ENCODE measurements at places on chromosomes 6 and 20.

- no peak for DNase-seq
Observed at GRCh38 chr6:125850361-125850760, 59.6 kb downstream of the NCOA7 start.

- DNase-seq: peak; percentile 46
Observed at GRCh38 chr6:73516514-73517489, 4.0 kb downstream of the EEF1A1 start.

DNA sequence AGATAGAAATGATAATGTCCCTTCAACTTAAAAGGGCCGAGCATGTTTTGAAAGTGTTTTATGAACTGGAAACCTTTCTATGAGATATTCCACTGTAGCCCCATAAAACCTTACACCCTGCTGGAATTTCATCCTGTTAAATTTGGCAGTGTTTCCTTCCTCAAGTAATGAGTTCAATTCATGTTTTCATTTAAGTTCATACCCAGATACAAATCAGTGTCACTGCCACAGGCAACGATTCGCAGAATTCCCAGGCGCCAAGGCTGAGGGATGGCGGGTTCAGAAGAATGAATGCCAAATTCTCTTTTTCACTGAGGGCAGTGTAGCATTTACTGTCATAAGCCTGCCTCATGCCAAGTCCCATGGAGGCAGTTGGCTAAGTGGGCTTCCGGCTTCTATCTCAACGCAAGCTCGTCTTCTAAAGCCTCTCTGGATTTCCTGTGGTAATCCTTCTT is 511.8 kb upstream of the ID4 start:
- no peak for DNase-seq

DNA sequence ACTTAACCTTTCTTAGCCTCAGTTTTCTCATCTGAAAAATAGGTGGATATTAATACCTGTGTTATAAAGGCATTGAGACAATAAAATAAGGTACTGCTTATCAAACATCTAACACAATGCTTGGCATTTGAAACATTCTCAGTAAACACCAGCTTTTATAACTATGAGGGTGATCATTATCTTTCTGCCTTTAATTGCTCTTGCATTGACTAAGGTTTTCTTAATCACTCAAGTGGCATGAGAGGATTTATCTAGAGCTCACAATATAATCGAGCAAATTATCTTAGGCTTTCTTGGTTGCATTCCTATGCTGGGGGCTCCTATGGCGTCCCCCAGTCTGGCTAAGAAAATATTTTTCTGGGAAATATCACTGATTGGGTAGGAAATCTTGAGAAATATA is 716.4 kb upstream of the MARCKS start:
- DNase-seq: no peak

- no peak for DNase-seq
Observed at GRCh38 chr6:169146521-169146920, 107.1 kb downstream of the THBS2 start.

DNA sequence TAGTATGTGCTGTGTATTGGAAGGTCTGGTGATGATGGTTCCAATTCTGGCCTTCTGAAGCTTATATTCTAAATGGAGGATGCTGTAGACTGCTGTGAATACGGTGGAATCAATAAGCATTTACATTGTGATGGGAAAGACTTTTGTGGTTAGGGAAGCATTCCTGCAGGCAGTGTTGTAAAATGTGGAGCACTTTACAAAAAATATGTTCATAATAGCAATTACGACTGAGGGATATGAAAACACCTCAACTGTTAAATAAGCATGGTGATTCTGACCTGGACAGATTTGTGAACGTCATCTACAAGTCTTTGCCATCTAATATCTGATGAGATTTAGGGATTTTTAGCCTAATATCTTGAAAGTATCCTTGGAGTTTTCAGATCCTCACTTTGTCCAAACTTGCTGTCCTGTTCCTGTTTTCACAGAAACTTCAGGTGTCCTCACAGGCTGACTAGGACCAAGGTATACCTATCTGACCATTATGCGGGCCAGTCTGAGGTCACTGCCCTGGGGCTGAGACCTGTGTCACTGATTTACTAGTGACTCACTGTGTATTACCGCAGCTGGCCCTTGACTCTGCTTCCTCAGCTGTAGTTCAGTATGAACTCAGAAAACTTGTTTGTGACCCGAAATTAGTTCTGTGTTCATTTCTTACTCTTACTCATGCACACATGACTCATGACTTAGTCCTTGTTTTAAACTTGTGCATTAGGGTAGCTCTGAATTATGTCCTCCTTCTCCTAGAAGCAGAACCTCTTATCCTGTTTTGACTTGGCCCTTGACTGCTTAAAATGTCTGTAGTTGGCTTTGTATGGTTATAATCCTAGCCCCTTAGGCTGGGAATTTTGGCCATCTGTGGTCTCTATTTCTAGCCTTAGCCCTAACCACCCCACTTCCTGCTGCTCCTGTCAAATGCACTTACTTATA is 343.0 kb downstream of the CDKAL1 start:
- peak; percentile 78 for DNase-seq

- DNase-seq: no peak
Observed at GRCh38 chr6:101013612-101014195, 132.6 kb upstream of the ASCC3 start.

DNA sequence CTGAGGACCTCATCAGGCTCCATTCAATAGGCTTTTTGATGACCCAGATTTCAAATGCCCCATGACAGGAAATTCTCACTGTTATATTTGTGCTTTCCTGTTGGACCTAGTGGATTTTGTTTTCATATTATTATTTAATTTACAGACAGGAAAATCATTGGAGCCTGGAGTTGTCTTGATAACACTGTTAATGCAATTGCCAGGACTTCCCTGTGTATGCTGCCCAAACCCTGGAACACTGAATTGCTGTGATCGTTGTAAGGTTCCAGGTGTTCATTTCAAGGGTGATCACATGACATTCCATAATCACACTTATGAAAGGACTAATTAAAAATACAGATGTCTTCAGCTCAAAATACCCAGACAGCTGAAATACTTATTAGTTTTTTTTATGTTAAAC is 783.2 kb downstream of the DHX35 start:
- no peak for DNase-seq

- no peak for DNase-seq
Observed at GRCh38 chr6:85620308-85620707, 22.4 kb downstream of the SYNCRIP start.

DNA sequence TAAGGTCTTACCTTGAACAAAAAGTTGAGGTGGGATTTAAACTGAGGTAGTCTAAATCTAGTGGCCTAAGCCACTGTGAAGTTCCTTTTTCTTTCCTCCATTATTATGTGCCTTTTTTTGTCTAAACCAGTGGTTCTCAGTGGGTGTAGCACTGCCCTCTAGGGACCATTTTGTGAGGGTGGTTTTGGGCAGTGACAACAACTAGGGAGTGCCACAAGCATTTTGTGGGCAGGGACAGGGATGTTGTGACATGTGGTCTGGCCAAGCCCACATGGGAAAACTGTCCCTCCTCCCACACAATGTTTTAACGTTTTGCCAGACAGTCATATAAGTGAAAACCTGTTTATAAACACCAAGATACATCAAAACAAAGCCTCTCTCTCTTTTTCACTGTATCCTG is 899.4 kb upstream of the FLRT3 start:
- DNase-seq: no peak

- DNase-seq: no peak
Observed at GRCh38 chr6:136982928-136983327, 60.8 kb downstream of the SLC35D3 start.

- no peak for DNase-seq
Observed at GRCh38 chr6:134015719-134016557, 36.5 kb downstream of the SLC2A12 start.

DNA sequence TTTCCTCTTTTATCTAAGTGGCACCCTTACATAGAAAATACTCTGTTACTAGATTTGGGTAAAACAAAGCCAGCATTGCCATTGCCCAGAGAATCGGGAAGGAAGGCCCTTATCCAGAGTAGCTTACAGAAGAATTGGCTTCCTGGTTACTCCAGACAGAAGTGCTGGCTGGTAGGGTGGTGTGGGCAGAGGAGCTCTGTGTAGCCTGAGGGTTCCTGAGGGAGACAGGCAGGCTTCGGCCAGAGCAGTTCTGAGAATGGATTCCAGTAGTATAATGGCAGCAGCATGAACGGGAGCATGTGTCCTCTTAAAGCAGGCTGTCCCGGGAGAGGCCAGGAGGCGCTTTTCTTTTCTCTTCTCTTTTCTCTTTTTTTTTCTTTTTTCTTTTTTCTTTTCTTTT is 11.9 kb downstream of the CUL9 start:
- no peak for DNase-seq

DNA sequence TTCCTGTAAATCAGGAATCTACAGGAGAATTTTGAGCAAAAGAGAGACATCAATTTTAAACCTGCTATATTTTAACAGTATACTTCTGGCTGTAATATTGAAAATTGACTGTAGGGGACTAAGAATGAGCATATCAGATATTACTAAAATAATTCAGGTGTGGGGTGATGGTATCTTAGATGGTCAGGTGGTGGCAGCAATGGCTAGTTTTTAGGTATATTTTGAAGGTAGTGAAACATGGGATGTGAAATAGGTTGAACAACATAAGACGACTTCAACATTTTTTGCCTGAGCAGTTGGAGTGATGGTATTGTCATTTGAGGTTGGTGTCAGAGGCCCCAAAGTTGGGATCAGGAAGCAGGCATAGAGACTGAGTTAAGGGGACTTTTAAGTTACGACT is 32.1 kb downstream of the FAM83B start:
- DNase-seq: no peak

- DNase-seq: no peak
Observed at GRCh38 chr6:22030730-22031619, 265.9 kb downstream of the PRL start.

DNA sequence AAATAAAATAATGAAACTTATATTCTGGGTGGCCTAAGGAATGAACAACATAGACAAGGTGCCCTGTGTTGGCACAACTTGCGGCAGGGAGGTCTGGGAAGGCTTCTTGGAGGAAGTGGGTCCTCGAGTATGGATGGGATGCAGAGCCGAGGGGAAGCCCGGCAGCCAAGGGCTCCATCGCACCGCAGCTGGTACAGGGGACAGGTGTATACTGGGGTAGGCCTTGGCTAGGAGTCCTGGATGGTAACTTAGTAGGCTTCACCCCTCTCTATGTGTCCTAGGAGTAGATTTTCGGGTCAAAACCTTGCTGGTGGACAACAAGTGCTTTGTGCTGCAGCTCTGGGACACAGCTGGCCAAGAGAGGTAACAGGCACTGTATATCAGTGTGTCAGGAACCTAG is 28.0 kb downstream of the RAB44 start:
- DNase-seq: no peak

- no peak for DNase-seq
Observed at GRCh38 chr20:24560571-24561491, 91.4 kb downstream of the SYNDIG1 start.

DNA sequence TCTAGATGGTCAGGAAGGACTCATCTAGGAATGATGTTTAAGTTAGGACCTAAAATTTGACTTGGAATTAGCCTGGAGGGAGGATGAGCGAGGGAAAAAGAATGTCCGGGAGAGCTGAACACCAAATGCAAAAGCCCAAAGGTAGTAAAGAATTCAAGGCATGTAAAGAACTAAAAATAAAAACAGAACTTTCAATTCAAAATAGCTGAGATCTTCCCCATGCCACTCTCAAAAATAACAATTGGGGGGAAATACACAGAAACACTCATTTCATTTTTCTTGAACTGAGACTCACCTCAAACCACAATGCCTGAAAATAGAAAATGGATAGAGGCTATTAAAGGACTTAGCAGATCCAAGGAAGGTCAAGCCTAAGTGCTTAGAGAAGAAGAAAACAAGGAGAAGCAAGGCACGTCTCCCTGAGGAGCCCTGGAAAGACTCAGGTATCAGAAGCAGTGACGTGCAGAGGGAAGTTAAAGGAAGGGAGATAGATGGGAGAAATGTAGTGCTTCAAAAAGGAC is 10.4 kb downstream of the PXT1 start:
- DNase-seq: peak; percentile 89

- DNase-seq: no peak
Observed at GRCh38 chr6:119348748-119349360, 707 bp downstream of the MAN1A1 start.
